Endothelial cell of umbilical vein (primary cell): ENCODE measurements at places on chromosomes 12 and 14.

- no peak for DNase-seq
Observed at GRCh38 chr12:107368586-107368985, 275.2 kb upstream of the CRY1 start.

DNA sequence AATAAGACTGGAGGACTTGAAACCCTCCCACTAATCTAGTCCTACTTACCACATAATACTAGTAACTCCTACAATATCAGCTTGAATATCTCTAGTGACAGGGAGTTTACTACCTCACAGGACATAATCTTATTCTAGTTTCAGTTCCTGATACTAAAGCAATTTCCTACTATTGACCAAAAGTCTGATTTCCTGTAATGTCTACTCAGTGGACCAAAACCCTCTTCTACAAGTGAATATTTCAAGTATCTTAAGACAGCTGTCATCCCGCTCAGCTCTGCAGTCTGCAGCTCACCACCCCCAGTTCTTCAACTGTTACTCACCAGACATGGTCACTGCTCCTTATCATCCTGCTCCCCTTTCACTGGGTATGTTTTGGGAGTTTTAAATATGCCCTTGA, 70.8 kb upstream of the TMCC3 start:
- DNase-seq, result no peak

DNA sequence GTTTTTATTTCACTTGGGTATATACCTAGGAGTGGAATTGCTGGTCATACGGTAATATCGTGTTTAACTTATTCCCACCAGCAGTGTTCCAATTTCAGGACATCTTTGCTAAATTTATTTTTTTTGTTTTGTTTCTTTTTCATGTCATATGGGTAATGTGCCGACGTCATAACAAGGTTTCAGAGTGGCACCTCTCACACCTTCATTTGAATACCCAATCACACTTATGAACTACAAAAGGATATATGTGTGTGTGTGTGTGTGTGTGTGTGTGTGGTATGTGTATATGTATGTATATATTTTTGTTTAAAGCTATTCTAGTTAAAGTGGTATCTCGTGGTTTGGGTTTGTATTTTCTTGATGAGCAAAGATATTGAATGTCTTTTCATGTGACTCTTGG, 12.1 kb downstream of the TRAF3 start:
- DNase-seq, result no peak

DNA sequence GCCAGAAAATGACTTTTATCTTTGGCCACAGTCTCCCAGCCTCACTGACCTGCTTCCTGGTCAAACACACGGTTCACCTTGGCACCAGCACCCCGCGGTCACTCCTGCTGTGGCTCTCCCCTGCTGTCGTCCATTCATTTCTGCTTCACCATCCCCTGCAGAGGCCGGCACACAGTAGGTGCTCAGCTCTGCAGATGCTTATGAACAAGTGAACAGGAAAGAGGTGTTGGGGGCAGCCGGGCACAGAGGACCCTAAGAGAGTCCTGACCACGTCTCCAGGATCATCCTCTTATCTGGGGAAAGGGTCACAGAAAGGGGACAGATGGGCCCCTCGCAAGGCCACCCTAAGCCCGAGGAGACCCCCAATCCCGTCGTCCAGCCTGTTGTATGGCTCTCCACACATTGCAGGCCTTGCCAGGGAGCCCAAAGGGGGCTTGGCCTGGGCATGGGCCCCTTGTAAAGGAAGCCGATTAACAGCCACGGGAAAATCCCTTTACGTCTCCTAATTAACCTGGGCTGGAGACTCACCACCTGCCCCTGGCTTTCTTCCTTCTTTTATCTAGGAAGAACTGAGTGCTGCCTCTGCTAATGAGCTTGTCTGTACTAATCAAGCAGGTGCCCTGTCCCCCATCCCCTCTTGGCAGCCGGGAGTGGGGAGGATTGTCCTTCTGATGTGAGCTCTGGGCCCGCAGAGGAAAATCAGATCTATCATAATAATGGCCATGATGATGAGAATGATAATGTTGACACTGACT, 119.2 kb downstream of the AACS start:
- no peak for DNase-seq

GRCh38 chr14:96424109-96424989, 32.4 kb downstream of the AK7 start:
- peak; percentile 82 for DNase-seq

DNA sequence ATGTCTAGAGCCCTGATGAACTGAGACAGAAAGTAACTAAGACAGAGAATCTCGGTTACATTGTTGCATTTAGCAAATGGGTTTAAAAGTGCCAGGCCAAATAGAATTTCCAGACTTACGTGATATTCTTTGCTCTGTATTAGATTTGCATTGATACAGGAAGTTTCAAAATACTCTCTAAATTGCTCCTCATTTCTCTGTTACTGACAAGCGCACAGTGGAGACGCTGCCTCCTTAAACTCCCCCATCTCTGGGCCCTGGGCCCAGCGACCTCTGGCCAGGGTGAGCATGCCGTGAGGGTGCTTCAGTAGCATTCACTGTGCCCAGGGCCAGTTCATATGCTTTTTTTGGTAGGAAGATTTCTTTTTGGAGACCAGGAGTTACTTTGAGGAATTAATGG, 22.9 kb upstream of the EVL start:
- DNase-seq, result no peak

GRCh38 chr14:95173518-95173917, 16.2 kb upstream of the DICER1 start:
- no peak for DNase-seq

GRCh38 chr14:69931960-69932359, 52.7 kb downstream of the SMOC1 start:
- DNase-seq, result no peak

DNA sequence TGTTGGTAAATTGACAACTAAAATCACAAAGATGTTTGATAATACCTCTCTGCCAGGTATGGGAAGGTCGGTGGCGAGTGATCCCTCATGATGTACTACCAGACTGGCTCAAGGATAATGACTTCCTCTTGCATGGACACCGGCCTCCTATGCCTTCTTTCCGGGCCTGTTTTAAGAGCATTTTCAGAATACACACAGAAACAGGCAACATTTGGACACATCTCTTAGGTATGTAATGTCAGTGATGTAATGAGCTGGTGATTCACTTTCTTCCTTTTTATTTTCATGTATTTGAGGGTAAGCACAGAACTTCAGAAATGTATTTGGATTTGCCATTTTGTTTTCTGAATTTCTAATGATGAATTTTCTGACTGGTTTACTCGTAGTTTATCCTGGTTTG, 42.6 kb upstream of the LRTM2 start:
- no peak for DNase-seq

DNA sequence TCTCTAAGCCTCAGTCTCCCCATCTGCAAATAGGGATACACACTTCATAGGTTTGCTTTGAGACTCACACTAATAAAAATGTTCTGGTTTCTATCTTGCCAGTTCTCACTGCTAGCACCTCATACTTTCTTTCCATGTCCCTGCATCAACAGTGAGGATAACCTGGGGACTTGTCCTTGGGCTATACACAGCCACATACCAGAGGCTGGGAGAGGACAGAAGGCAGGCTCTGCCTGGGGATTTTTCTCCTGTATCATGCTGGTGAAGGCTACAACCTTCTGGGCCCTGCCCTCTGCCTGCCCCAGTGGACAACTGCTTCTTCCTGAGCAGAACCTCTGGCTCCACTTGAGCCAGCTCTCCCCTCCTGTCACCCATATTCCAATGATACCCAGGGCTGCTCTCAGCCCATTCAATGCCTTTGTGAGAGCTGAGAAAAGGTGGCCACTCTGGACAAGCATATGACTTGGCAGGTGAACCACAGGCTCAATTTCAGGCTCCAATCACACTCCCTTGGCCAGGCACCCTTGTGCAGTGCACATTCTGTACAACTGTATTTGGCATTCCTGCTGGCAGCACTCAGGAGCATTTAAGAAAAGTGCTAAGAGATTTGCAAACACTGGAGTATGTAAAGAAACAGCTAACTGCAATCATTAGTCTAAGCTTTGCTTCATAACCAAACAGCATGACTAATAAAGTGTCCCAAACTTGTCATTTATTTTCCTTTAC, 135.8 kb upstream of the VRK1 start:
- no peak for DNase-seq

- no peak for DNase-seq
Observed at GRCh38 chr12:130506844-130507243, 169.2 kb downstream of the PIWIL1 start.

GRCh38 chr14:38762426-38762825, 340.6 kb downstream of the SEC23A start:
- DNase-seq, result no peak

DNA sequence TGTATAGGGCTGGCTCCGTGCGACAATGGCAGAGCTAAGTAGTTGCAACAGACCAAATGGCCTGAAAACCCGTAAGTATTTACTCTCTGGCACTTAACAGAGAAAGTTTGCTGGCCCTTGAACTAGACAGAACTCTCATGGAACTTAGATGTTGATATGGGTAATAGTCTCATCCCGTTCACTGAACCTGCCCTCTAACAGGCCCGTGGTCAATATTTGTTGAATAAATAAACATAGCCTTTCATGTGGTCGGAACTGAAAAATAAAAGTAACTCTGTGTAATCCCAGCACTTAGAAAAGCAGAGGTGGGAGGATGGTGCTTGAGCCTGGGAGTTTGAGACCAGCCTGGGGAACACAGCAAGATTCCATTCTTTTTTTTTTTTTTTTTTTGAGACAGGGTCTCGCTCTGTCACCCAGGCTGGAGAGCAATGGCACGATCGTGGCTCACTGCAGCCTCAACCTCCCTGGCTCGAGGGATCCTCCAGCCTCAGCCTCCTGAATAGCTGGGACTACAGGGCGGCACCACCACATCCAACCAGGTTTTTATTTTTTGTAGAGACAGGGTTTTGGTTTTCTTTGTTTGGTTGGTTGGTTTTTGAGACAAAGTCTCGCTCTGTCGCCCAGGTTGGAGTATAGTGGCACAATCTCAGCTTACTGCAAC, 29.7 kb downstream of the KDM2B start:
- DNase-seq, result no peak

GRCh38 chr14:60301685-60302084, 52.7 kb downstream of the PPM1A start:
- DNase-seq, result no peak

- DNase-seq, result no peak
Observed at GRCh38 chr12:9221483-9221882, 13.3 kb upstream of the PZP start.

DNA sequence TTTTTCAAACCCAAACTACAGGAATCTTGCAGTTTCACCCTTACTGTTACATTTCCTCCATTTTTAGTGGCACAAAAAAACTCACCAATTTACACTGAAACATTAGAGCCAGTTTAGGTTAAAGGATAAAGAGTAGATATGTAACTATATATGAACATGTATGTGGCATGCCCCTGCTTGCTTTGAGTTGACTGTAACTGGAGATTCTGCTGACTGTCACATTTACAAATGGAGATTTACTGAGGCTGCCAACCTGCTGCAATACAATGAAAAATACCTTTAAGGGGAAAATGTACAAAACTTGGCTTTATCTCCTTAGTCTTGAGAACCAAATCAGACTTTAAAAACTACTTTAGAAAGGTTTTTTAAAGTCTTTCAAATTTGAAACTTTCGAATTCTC, 28.3 kb downstream of the STON2 start:
- DNase-seq, result no peak

- peak; percentile 72 for DNase-seq
Observed at GRCh38 chr12:88579601-88580050, 645 bp downstream of the KITLG start.

GRCh38 chr12:115303723-115304309, 619.8 kb upstream of the TBX3 start:
- DNase-seq, result no peak

GRCh38 chr12:117472983-117473382, 111.6 kb upstream of the NOS1 start:
- DNase-seq, result peak; percentile 16

DNA sequence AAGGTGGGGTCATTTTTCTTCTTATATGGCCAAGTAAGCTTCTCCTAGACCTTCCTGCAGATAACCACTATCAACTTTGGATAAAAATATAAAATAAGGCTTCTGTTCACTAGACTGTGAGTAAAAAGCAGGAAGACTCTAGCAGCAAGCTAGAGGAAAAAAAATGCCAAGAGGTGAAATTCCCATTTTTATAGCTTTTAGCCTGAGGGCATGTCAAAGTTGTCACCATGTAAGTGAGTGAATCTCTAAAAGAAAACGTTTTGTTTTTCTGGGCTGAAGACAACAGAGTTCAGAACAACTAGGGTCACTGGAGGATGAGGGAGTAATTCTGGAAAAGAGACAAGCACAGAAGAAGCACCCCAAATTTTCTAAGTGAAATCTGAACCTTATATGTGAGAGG, 143.9 kb upstream of the DIO3 start:
- no peak for DNase-seq

- no peak for DNase-seq
Observed at GRCh38 chr12:102317155-102317554, 119.5 kb upstream of the PMCH start.

DNA sequence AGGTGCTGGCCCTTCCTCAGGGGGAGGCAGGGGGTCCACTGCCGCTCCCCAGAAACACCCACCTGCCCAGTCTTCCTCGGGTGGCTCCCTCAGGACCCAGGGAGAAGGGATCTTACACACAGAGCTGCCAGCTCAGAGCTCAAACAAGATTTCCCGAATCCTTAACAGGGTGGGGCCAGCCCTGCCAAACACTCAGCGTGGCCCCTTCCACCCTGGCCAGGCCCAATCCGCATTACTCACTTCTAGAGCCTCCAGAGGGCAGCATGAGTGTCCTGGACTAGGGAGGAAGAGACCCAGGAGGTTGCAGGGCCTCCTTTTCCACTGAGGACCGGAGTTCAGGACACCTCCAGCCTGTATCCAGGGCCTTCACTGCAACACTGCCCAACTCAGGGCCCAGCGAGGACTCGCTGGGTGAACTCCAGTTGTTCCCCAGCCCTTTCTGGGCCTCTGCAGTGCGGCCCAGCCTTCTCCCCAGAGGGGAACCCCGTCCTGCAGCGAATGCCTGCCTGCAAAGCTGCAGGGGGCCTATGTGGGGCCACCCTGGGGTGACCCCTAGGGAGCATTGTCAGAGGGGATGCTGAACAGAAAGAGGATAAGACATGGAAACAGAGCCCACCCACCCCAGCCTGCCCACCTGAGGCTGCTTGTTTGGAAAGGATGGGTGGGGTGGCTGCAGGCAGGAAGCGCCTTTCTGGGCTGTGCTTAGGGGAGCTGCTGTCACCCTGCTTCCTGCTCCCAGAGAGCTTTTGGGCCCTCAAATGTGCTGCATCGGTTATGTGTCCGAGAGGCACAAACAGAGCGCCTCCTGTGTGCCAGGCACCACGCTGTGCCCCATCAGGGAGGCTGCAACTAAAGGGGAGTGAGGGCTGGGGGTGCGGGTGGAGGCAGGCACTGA, 43.8 kb downstream of the CCNK start:
- peak; percentile 24 for DNase-seq

GRCh38 chr12:106682594-106683234, 91.8 kb upstream of the RIC8B start:
- DNase-seq, result peak; percentile 36

GRCh38 chr14:94423453-94424056, 29.0 kb downstream of the SERPINA11 start:
- peak; percentile 41 for DNase-seq

DNA sequence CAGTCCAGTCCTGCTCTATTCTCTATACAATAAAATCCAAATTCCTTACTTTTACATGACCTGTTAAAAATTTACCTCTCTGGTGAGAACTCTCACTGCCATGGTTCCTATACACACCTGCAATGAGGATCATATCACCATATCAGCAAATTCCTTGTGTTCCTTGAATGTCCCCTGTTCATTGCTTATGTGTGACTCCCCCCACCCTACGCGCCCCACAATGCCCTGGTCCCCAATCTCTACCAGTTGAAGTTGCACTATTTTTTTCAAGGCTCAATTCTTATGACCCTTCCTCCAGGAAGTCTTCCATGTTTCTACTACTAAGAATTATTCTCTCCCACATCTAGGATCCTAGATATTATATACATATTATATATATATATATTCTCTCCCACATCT, 82.2 kb upstream of the NEDD1 start:
- DNase-seq, result no peak

GRCh38 chr14:91464615-91465205, 45.4 kb downstream of the PPP4R3A start:
- no peak for DNase-seq
